ENCODE measurements at places on chromosomes 7 and 10.

DNA sequence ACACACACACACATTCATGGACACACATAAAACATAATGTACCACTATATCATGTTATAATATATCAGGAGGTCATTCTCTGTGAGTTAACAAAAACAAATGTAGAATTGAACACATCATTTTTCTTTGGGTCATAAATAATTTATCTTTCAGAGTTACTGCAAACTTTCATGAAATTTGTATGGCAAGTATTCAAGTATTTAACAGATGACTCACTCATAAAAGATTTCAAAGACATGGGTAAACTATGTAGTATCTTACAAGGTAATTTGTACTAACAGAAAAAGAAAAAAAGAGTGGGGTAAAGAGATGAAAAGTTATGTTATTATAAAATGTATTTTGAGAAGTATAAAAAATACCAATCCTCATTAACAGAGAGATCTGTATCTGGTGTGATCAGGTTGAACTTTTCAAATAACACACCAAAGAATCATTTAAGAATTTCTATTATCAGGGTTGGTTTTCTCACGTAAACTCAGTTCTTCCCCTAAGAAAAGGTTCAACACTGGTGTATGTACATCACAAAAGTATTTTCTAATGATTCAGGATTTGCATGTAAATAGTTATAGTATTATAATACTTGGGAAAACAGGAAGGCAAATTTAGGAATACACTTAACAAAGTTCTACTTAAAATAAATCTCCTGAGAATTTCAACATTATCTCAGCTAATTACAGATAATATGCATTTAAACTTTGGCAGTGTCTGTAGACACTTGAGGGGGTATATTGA, 933.1 kb upstream of the LRRN3 start:
- DNase-seq, result no peak

DNA sequence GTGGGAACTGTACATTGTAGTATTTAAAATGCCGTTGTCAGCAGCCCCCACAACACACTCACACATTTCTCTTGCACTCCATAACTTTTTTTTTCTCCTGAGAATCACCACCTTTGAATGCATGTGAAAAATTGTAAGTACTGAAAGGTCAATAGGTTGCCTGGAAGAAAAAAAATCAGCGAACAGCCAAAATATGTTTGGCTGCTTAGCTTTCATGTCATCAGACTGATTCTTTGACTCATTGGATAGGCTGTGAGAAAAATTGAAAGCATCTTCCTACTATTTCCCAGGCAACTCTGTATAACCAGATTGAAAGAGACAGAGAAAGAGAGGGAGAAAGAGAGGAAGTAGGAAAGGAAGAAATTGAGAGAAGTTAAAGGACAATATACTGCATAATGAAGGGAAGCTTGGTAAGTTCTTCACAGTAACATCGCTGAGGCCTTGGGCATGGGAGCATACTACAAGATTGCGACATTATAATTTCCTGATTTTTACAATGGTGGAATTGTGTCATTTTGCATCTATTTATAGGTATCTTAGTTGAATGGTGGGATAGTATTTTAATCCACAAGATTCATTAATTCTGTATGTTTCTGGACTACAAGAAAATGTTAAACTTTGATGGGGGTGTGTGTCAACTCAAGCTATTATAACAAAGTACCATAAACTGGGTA, 249.3 kb upstream of the KCND2 start:
- no peak for DNase-seq

DNA sequence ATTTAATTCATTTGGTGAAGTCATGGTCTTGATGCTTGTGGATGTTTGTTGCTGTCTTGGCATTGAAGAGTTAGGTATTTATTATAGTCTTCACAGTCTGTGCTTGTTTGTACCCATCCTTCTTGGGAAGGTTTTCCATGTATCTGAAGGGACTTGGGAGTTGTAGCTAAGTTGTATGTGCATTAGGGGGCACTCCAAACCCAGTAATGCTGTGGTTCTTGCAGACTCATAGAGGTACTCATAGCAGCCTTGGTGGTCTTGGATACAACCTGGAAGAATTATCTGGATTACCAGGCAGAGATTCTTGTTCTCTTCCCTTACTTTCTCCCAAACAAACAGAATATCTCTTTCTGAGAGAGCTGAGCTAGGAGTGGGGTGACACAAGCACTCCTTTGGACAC, 93.2 kb downstream of the ADCYAP1R1 start:
- DNase-seq, result no peak

DNA sequence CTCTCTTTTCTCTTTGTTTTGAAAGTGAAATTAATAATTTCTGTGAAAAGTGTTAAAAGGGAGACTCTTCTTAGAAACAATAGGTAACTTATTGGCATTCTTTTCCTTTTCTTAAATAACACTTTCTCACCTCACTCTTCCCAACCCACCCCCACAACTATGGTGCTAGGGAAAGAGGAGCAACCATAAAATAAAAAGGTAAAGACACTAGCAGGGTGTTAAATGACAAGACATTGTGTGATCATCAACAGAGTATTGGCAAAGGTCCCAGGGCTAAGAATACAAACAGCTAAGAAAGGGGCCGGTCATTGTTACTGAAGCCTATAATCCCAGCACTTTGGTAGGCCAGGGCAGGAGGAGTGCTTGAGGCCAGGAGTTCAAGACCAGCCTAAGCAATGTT, 183.7 kb downstream of the NEBL start:
- no peak for DNase-seq

DNA sequence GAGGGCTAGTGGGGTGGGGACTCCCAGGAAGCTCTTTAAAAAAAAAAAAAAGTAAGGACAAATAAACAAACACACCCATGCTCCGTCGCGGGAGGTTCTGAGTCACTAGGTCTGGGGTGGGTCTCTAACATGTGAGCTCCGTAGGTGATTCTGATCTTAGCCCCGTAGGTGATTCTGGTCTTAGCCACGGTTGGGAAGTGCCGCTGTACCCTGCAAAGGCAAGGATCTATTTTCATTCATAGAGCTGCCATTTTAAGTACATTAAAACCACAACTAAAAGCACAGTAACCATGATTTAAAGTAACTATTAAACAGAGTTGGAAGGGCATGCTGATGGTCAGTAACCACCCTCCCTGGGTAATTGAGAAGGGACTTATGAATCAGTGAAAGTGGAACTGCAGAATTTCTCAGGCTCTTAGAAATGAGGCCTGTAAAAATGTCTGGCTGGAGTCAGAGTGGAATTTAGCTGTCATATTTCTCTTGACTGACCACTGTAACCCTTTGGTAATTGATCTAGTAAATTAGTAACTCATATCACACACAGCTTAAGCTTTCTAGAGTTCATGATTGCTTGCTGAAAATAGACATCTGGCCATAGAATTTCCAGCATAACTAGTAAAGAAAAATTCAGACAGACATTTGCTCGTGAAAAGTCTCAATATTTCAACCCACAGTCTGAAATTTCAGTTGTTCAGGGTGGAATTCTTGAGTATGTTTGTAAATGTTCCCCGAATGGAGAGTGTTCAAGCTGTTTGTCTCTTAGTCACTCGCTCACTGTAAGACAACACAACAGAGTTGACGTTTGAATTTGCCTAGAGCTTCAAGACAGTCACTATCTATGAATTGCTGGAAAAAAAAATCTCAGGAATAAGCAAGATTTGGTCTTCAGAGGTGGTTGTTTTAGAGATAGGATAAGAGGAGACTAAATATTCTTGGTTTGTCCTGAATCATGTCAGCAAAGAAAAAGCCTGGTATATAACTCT, 34.2 kb upstream of the TCF7L2 start:
- no peak for DNase-seq

DNA sequence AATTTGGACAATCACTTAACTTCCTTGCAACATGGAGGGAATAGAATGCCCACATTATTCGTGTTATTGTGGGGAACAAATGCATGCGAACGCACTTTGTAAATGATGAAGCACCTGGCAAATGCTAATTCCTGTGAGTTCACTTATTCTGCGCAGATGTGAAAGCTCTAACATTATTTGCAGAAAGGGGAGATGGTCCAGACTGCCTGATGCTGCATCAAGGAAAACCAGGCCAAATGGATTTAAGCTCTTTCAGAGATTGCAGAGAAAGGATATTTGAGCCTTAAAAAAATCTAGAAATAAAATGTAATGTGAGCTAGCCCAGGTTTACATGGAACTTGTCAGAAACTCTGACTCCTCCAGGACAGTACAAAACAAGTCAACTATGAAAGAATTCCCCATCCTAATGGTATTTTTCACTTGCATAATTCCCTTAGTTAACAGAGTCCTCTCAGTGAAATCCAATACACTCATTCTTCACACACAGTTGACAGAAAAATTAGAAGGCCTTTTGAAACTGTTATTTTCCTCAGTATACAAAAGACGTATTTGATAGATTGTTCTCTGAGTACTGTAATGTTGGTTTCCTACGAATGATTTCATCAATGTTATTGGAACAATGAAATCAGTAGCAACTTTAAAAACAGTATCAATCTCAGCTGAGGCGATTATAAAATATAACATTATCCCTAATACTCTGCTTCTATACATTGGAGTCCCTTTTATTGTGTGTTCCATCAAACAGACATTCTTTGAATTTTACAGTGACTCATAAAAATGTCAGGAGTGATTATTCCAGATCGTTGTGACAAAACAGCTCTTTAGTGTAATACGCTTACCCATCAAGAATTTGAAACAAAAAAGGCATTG, 136.3 kb upstream of the ANK3 start:
- no peak for DNase-seq

GRCh38 chr7:124590814-124591213, 174.8 kb downstream of the GPR37 start:
- DNase-seq, result no peak

GRCh38 chr7:39587393-39587792, 21.2 kb downstream of the YAE1 start:
- DNase-seq, result no peak

All from suppressor macrophage (primary cell).